Hair follicular keratinocyte (primary cell): ENCODE measurements at places on chromosomes 2 and 18. TPM values are rescaled to one million over a fixed set of nuclear protein-coding genes. Genes with fewer than 3 reads are reported as not detected.

Gene GCKR
- not detected in 2 replicates for total RNA-seq

Gene POTEC
- total RNA-seq: not detected in 2 replicates

Gene PLGLB2
- total RNA-seq: 0.23 and 4.1 TPM in 2 replicates

Gene CIDEA
- 3.9 and 6.5 TPM in 2 replicates for total RNA-seq

Gene IL36G
- 5.0 and 9.3 TPM in 2 replicates for total RNA-seq

Gene CABYR
- total RNA-seq: 6.4 and 13.3 TPM in 2 replicates

Gene SLC38A11
- total RNA-seq: not detected in 2 replicates
